NCI-H1417 treated with DMSO at 0.1 percent for 48 hours (cell line): ENCODE measurements at places on chromosomes 3 and 15.

- no peak for DNase-seq
These were observed 12.4 kb downstream of the TNK2 start for GRCh38 chr3:195895861-195896360.

DNA sequence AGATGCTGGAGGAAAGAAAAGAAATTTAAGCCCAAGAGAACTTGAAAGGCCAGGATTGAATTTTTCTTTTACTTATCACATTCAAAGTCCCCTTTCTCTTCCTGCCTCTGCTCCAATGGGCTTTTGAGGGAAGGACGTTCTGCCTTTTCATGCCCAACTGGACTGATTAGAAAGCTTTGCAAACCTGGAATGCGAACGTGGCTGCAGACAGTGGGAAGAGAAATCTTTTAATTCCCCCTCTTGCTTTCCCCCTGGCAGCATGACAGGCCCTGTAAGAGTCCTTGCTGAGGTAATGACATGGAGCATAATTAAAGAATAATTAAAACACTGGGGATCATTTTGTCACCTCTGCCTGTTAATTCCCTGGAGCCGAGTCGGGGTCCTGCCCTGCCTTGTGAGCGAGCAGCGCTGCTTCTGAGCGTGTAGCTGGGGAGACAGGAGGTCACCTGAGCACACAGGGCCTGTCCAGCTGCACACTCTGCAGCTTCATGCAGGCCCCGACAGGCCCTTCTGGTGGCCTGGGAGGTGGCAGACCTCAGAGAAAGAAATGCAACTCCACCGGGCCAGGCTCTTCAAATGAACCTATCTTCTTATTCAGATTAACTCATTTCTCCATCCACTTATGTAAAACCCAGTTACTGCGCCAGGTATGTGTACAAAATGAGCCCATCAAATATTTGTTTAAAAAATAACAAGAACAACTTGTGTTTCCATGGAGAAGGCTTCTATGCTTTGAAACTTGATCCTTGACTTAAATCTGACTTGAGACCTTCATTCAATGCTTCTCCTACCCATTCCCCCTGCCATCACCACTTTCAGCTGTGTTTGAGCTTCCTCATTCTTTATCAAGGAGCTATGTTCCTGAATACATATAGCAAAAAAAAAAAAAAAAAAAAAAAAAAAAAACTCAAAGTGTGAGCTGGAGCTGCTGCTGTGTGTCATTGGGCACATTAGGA lies 628.2 kb upstream of the CFAP20DC start:
- DNase-seq, result no peak

GRCh38 chr3:132399054-132399929 lies 18.0 kb upstream of the DNAJC13 start:
- no peak for DNase-seq

DNA sequence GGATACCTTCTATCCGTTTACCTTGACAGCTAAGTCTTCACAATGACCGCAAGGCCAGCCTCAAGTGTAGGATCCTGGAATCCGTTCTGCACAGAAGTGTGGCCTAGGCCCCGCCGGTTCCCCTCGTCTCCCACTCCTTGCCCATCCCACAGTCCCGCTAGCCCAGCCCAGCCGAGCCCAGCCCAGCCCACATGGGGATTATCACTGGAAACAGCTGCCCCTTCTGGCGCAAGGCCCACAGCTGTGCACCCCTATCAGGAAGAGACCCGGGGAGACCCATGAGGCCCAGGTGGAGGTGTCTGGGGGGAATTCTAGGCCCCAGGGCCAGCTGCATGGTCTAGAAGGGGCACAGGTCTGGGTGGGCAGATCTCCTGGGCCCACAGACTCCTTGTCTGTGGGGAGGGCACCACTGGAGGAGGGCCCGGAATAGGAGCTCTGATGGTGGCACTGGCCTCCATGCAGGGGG lies 27.9 kb upstream of the KLF13 start:
- no peak for DNase-seq

- no peak for DNase-seq
These were observed 17.6 kb downstream of the EFCC1 start for GRCh38 chr3:129018751-129019150.

DNA sequence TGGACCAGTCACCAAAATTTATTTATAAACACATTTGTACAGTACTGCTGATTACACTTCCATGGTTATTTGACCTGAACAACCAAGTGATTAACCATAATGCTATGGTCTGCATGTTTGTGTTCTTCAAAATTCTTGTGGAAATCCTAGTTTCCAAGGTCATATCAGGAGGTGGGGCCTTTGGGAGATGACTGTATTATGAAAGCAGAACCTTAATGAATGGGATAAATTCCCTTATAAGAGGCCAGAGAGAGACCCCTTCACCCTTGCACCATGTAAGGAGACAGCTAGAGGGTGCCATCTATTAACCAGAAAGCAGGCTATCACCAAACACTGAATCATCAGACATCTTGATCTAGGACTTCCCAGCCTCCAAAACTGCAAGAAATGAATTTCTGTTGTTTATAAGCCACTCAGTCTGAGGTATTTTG lies 1.9 kb downstream of the SCAPER start:
- DNase-seq, result no peak

DNA sequence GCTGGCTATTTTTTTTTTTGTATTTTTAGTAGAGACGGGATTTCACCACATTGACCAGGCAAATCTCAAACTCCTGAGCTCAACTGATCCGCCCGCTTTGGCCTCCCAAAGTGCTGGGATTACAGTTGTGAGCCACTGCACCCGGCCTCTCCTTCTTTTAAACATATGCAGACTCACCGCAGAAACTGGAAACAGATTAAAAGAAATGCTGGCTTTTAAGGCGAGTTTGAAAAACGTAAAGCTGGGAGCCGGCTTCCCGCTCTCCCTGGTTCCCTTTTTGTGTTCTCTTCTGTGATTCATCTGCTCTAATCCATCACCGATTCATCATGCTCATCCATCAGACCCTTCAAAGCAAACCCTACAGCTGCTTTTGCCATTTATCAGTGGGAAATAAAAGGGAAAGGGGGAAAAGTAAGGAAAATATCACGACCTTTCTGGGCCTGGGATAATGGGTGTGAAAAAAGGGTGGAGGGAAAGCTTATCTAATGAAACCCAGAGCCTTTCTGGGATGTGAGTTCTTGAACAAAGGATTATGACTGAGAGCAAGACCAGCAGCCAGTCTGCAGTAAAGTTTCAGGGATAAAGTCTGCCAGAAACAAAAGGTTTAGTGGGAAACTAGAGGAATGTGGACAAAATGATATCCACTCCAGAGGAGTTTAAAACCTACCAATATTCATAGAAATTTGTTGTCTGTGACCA lies 92.3 kb upstream of the LRIG1 start:
- DNase-seq, result no peak

GRCh38 chr3:33722191-33722590 lies 4.1 kb upstream of the CLASP2 start:
- DNase-seq, result no peak

DNA sequence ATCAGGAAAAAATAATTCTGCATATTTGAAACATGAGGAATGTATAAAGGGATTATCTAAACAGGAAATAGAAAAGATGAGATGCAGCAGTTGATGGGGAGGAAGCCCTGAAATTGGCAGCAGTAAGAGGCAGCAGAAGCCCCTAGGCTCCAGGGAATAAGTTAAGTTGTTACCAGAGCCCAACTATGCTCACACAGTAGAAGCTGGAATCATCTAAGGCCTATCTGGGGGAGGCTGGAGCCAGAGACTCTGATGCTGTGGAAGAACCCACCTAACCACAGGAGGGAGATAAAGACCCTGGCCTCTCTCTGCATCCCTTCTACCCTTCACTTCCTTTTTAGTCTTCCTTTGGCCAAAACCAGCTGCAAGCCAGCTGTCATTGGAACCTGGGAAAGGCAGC lies 519.7 kb downstream of the DIPK2A start:
- DNase-seq, result no peak

DNA sequence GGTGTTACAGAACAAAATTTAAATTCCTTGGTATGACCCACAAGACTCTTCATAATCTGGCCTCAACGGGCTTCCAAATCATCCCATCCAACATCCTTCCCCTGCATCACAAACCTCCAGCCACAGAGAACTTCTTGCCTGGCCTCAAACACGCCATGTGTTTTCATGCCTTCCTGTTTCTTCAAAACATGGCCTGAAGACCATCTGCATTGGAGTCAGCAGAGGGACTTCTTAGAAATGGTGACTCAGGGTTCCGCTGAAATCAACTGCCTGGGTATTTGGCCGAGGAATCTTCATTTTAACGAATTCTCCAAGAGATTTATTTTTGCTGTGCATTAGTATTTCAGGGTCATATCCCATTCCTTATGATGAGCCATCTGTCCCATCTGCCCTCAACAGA lies 138.1 kb upstream of the RAP2B start:
- DNase-seq, result no peak

- DNase-seq, result no peak
These were observed 61.9 kb downstream of the TM4SF4 start for GRCh38 chr3:149536429-149536828.

DNA sequence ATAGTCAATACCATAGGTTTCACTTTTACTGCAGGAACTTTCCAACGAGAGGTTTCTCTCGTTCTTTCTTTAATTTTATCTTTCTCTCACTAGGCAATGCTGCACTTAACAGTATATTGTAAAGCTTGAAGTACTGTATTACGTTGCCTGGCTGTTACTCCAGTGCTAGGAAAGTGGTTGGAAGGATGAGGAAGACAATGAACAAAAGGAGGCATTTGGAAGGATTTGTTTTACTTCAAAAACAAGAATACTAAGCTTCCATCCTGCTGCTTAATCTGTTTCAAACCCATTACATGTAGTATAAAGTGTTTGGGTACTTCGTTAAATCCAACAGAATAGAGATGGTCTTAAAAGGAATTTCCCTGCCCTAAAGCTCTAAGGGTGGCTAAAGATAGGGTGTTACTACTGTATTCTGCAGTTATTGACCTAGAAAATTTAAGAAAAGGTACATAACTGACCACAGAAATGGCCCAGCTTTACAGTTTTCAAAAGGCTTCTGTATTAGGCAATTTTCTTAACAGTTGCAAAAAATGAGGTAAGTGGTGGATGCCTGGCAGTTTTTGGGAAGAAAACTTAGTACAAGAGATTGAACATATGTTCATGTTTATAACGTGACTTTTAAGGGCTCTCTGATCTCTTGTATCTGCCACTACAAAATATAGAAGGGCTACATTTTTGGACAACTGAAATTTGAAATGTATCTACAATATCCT lies 785 bp upstream of the IFT57 start:
- DNase-seq, result no peak

- DNase-seq, result no peak
These were observed 18.2 kb upstream of the SACM1L start for GRCh38 chr3:45670991-45671390.

- no peak for DNase-seq
These were observed 6.3 kb downstream of the GORASP1 start for GRCh38 chr3:39101022-39101689.

DNA sequence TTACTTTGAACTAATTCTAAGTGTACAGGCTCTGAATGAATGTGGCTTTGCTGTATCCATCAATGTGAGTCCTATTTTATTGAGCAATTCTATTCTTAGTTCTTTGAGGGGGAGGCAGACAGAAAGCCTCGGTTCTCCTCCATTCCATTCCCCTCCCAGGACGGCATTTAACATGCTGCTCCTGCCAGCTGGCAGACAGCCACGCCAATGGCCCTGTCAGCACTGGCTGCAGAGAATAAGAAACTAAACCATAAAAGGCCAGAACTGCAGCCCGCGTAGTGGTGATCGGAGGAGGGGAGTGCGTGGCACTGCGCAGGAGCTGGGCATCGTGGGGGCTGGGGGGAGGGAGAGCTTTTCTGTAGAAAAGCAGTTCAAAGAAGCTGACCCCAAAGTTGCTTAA lies 76.0 kb upstream of the HACD2 start:
- no peak for DNase-seq

DNA sequence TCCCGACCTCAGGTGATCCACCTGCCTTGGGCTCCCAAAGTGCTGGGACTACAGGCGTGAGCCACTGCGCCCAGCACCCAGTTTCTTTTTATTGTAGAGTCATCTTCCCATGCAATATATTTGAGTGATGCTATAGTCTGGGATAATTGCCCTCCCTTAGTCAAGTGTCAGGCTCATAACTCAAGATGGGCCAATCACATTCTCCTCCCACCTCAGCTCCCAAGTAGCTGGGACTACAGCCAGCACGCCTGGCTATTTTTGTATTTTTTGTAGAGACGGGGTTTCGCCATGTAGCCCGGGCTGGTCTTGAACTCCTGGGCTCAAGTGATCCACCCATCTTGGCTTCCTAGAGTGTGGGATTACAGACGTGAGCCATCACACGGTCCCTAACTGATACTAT lies 15.2 kb upstream of the PTPN9 start:
- no peak for DNase-seq

GRCh38 chr3:195095035-195095703 lies 175.8 kb downstream of the XXYLT1 start:
- DNase-seq, result no peak

DNA sequence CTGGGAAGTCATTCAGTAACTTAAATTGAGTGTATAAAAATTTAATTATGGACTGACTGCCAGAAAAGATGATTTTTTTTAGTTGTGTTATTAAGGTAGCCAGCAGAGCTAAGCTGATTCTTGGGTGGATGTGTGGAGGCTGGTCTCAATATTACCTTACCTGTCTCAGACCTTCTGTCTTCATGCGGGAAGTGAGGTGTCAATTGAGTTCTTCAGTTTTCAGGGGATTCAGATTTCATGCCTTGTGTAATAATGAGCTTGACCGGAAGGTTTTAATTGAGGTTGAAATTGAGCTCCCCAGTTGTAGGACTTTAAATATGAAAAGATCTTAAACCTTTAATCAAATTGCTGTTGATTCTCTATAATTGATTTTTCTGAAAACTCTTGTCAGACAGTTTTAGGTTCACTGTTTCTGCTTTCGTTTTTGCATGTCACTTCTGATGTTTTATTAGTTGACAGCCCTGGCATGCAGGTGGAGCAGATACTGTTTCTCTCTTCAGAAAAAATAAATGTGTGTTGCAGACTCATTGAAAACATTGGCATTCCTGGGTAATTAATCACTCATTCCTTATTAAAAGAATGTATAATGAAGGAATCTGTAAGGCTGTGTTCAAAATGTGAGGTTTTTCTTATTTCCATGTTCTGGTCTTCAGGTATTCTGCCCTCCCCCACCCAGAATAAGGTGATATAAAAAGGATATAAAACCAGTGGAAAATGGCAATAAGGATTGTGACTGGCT lies 54.5 kb downstream of the PSMD6 start:
- no peak for DNase-seq

- no peak for DNase-seq
These were observed 52.9 kb upstream of the CAPN7 start for GRCh38 chr3:15153103-15153502.

DNA sequence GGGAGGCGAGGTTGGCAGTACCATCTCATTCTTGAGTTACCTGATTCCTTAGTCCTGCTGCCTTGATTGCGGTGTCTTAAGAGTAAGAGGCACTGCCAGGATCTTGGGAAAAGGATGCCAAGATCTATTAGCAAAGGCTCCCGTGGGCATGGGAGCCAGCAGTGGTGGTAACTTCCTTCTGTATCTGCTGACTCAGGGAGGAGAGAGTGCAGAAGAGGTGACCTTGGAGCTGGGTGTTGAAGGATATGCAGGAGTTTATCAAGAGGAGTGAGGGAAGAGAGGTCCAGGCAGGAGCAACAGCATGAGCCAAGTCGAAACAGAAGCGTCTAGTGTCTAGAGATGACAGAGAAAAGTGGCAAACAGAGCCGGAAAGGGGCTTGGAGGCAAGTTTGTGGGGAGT lies 4.5 kb downstream of the MESP2 start:
- DNase-seq, result no peak

GRCh38 chr15:81532001-81532400 lies 158.0 kb upstream of the TMC3 start:
- no peak for DNase-seq

GRCh38 chr3:30932513-30933098 lies 38.1 kb upstream of the GADL1 start:
- DNase-seq, result no peak

- DNase-seq, result no peak
These were observed 148.6 kb downstream of the CNTN3 start for GRCh38 chr3:74465715-74466410.
